Stimulated activated CD4-positive, alpha-beta T cell treated with anti-CD3 and anti-CD28 coated beads, Interleukin-1b, Interleukin-23, amount 100 ng/mL, for 48 hours (primary cell): ENCODE measurements at places on chromosomes 12 and 14.

DNA sequence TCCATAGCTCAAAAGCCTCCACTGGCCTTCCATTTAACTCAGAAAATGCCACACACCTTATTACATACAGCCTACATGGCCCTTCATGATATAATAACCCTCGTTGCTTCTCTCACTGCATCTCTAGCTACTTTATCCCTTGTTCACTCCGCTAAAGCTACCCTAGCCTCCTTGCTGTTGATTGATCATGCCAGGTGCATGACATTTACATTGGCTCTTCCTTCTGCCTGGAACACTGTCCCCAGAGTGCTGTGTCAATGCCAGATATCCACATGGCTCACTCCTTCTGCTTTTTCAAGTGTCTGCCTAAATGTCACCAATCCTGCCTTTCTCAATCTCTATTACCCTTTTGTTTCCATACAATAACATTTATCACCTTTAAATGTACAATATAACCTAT is 58.3 kb downstream of the CAND1 start:
- no peak for DNase-seq

- no peak for DNase-seq
Observed at GRCh38 chr12:62660756-62661155, 194.1 kb downstream of the MON2 start.

GRCh38 chr12:114744691-114745090 is 60.7 kb upstream of the TBX3 start:
- DNase-seq: no peak

DNA sequence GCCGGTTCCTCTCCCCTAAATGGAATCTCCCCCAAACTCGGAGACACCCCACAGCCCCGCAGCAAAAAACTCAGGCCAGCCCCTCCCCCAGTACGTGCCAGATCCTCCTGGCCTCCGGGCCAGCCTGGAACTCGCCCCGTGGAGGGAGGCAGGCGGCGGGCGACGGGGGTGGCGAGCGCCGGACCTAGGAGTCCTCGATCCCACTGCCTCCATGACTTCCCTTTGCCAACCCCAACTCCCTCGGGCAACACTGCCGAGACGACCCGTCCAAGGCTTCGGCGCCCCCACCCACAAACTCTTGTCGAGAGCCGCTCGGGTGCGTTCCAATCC is 400 bp downstream of the ADCY6 start:
- DNase-seq: no peak
